ENCODE measurements at places on chromosomes 7 and 10.

DNA sequence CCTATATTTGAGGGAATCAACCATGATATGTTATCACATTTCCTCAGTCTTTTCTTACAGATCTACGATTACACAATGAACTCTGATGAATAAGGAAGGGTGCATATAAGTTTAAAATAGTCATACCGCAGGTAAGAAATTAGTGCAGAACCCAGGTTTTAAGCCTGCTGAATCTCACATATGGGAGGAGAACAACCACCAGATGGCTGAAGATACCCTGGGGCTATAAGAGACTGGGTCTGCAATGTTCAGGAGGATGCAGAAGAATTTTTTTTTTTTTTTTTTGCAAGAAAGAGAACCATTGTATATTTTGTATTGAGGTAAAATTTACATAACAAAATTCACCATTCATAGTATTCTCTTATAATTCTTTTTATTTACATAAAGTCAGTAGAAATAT, 372.3 kb upstream of the MYO3A start:
- DNase-seq = no peak

DNA sequence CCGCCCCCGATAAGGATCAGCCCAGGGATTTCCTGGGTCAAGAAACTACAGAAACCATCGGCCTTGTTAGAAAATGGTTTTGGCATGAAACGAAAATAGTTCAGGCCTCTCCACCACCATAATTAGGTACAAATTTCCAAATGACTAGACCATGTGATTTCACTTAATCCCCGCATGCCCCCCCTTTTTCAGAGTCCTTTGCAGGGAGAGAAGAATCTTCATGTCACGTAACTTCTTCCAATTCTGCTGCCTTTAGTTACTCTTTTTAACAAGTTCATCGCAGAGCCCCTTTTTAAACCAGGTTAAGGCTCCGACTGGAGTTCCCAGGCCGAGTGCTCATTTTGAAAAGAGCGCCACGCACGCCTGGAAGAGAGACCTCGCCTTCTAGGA, 3.4 kb downstream of the PDGFA start:
- no peak for DNase-seq

DNA sequence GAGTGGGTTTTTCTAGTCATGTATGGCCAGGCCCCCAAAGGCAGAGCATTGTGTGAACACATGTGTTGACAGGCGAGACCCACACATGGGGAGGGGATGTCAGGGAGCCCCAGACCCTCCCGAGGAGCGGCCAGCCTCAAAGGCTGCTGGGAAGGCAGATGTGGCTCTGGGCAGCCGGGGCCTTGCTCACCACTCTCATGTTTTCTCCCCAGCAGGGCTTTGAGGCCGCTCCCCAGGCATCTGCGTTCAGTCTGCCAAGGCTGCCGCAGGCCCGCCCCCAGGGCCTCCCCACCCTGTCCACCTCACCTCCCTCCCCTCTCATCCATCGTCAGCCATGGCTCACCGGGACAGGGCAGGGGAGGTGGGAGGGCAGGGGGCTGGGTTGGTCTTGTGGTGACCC, 16.6 kb upstream of the VSIR start:
- no peak for DNase-seq

- DNase-seq = no peak
These were observed 190.1 kb upstream of the SLC26A5 start for GRCh38 chr7:103636153-103636552.

DNA sequence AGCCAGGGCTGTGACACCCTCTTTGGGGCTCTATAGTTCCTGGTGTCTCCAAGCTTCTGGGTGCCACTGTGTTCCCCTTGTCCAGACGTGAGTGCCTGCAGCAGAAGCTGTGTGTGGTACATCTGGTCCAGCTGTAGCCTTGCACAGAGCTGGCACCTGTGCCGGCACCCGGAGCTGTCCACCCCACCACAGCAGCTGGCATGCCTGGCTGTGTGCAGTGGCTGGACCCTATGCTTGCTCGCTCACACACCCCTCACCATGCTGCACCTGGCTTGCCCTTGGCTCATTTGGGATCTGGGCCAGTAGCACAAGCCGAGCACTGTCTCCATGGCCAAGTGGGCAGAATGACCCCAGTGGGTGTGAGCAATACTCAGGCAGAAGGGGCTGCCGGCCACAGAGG, 10.6 kb downstream of the DNAJB9 start:
- DNase-seq = no peak

GRCh38 chr7:22173685-22174573, 183.0 kb downstream of the RAPGEF5 start:
- DNase-seq = no peak

DNA sequence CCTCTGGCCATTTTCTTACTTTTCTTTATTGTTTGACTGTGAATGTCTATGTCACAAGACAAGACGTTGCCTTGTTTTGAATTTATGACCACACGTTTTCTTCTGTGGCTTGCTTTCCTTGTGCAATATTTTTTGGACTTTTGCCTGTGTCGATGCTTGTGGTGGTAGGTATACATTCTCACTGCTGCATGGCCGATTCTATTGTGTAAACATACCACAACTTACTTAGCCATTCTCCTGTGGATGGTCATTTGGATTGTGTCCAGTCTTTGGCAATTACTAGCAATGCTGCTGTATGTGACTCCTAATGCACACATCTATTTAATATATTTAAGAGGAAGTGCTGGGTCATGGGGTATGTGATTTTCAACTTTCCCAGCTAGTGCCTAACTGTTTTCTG, 18.0 kb upstream of the DLG5 start:
- no peak for DNase-seq

DNA sequence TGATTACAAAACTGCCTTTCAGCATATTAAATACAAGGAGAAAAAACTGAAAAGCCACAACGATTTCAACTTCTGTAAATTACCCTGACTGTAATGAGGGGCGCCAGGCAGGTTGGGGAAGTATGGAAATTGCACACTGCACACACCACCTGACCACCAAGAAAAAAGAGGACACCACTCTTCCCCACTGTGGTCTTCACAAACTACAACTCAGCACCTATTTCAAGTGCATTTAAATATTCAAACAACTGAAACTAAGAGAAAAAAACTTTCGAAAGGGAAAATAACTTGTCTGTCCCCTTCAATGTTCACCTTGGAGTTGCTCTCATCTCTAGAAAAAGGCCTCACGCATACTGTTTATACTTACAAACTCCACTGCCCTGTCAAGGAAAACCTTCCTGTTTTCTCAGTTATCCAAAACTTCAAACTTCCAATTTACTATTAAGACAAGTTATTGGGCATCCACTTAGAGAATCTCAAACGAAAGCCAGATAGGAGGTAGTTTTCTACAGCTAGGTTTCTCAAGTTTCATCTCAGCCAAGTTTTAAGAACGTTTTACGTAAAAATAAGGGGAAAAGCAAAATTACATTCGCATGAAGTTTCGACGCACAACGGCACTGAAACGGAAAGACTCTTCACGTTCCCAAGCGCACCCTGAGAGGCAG, 1.4 kb downstream of the LARP4B start:
- no peak for DNase-seq

DNA sequence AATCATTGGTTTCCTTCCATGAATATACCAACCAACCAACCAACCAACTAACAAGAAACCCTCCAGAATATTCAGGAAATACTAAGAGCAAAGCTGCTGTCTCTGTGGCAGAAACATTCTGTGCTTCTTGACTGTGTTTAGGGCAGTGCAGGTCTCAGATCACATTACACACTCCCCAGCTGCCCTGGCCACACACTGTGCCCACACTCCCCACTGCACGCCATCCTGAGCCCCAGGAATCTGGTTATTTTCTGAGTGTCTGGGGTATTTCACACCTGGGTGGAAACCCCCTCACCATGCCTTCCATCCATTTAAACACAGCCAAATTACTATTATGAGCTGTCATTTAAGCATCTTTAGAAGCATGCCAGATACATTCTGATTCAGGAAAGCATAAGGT, 183.7 kb upstream of the ANK3 start:
- no peak for DNase-seq

GRCh38 chr7:26642416-26642815, 222.0 kb downstream of the SKAP2 start:
- DNase-seq = no peak

DNA sequence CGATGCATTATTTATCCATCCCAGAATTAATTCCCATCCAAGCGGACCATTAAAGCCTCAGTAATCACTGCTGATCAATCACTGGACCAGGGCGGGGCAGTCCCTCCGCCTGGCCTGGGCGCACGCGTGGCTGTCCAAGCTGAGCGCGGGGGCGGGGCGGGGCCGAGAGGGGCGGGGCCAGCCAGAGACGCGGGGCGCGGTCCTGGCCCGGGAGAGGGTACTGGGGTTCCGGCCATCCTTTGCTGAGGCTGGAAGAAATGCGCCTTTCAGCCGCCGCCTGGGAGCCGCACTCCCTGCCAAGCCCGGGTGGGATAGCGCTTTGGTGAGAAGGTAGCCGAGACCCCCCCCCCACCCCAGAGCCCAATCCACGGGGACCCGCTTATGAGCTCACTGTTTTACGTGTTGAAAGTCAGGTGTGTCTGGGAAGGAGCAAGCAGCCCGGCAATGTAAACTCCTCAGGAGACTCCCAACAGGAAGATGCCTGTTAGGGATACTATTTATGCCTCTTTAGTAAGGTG, at the start of gene ARHGAP22:
Gene ARHGAP22 (minus strand): TSS at position 83 of the 518 bp plus-strand sequence. CDS start 277 bp downstream, outside the sequence.
- DNase-seq = no peak

DNA sequence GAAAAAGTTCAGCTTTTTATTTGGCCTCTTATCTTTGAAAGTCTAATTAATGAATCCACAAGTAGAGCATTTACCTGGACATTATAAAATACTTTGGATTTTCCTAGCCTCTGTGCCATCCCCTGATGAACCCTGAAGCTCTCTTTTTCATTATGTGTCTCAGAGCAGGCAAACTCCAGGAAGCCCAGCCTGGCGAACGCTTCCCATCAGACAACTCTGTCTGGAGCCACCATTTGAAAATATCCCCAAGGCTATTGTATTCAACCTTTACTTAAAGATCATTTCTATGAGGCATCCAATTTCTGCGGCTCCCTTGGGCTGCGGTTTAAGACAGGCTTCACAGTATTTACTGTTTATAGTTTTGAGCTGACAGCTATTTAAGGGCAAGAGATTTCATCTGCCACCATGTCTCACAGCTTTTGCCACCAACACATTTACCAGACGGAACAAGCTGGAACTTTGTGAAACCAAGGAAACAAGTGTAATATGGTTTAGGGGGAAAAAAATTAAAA, 257.2 kb upstream of the GLI3 start:
- no peak for DNase-seq

- no peak for DNase-seq
These were observed 2.9 kb downstream of the NFKB2 start for GRCh38 chr10:102398172-102399020.

GRCh38 chr7:77995717-77996116, 197.1 kb downstream of the PHTF2 start:
- no peak for DNase-seq

DNA sequence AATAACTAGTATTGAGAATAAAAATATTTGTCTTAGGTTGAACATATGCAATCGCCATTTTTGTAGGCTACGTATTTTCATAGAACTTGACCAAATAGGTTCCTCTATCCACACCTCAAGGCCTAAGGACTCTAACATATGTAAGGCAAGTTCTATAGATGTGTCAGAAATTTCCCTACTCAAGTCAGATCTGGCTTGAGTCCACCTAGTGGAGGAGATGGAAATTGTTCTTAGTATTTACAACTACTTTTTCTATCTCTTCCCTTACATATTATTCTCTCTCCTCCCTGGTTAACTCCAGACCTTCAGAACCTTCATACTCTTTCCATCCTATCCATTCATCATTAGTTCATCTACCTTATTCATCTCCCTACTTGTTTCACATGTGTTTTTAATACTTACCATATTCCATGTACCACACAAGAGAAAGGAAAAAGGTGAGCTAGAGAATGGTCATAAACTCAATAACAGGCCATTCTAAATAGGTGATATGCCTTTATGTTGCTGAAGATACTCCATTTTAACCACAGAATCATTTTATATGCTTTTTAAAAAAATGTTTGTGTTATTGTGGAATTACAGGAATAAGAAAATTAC, 174.5 kb upstream of the HDAC9 start:
- DNase-seq = no peak

- no peak for DNase-seq
These were observed 782.0 kb upstream of the ZWINT start for GRCh38 chr10:57142925-57143576.

DNA sequence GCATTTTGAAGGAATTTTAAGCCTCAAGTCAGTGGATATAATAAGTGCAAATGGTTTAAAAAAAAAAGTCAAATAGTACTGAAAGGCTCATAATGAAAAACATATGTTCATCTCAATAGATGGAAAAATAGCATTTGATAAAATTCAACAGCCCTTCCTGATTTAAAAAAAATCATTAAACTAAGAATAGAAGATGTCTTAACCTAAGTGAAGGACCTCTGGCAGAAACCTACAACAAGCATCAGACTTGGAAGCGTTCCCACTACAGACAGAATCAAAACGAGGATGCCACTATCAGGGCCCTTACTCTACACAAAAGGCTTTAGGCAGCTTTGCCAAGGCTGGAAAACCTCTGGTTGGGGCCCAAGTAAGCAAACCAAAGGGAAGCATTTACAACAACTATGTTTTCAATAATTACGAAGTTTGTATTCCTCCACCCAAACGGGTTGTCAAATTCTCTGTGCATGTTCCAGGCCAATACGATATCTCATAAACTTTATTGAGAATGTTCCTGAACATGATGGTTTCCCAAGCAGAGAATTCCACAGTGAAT, 45.1 kb downstream of the CYTH3 start:
- no peak for DNase-seq

GRCh38 chr10:73469579-73469978, 26.2 kb downstream of the PPP3CB start:
- no peak for DNase-seq

DNA sequence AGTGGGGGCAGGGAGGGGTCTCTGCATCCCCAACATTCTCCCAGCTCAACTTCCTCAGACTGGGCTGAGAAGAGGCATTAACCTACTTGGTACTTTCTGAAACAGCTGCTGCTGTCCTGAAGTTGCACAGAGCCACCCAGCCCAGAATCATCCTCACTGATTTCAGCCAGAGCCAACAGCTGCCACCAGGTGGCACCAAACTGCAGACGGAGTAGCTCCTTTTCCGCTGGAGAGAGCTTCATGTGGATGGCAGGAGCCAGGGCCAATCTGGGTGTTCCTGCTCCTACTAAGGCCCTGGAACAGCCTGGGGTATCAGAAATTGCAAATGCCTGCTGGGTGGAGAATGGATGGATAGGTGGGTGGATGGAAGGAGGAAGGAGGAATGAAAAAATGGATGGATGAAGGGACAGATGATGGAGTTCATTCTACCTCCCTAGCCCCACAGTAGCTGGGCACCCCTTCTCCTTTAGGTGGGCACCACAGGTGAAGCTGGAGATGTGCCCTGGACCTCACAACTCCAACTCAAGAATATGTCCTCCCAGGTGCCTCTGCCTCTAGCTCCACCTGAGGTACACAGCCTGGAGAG, 11.8 kb upstream of the DRGX start:
- no peak for DNase-seq

DNA sequence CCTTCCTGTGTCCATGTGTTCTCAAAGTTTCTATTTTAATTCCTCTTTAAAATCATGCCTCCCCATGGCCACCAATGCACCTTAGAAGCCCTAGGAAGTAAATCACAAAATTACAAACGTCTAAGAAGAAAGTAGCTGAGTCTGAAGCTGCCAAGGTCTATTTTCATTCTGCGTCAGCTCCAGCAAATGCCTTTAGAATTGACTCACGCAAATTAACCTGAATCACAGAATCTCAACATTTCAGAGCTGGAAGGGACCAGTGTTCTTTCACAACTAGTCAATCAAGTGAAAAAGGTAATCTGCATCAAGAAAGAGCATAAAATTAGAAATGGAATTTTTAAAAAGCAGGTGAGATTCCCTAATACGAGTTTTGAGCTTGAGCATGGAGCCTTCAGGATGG, 1017.6 kb downstream of the SORCS3 start:
- DNase-seq = no peak
